ENCODE measurements at places on chromosomes 2 and 18.

DNA sequence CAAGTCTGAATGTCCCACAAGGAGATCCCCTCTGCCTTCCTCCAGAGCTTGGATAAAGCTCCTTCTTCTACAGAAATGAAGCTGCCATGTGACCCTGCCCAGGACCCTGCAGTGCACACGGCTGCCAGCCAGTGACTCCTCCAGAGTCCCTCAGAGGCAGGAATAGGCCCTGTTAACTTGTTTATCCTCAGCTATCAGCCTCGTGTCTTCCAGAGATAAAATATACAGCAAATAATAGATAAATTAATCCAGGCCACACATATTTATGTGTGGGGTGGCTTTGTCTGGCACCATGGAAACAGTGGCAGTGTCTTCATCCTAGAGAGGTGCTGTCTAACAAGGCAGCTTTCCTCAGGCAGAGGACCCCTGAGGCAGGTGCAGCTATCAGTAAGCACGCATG, 66.7 kb downstream of the TMEM18 start:
- DNase-seq: no peak

DNA sequence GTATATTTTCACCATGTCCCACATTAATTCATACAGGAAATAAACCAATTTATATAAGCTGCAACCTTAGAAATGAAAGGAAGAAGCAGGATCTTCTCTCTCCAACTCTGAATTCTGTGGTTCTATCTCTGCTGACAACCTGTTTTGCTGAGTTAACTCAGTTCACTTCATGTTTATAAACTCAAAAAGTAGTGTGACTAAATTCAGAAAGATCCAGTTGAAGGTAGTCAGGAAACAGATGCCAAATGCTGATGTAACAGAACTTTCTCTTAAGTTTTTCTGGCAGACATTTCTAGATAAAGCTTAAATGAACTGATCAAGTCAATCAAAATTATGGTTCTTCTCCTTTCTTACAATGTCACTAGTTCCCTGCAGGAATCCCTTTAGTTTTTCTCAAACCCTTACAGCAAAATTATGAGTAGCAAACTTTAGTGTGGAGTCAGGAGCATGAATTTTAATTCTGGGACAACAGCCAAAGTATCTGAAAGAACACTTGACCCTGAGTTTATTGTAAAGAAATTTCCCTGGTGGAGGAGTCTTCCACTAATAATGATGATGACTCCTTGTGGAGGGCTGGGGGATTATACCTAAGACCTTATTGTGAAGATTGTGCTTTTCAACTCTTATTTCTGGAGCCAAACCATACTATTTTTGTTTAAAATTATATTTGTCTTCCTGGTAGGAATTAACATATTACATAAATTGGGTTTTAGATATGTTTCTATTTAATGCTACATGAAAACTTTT, 216.9 kb downstream of the MYO3B start:
- DNase-seq: peak; percentile 17

- DNase-seq: no peak
These were observed 1.9 kb downstream of the SCYGR3 start for GRCh38 chr2:227612546-227613271.

DNA sequence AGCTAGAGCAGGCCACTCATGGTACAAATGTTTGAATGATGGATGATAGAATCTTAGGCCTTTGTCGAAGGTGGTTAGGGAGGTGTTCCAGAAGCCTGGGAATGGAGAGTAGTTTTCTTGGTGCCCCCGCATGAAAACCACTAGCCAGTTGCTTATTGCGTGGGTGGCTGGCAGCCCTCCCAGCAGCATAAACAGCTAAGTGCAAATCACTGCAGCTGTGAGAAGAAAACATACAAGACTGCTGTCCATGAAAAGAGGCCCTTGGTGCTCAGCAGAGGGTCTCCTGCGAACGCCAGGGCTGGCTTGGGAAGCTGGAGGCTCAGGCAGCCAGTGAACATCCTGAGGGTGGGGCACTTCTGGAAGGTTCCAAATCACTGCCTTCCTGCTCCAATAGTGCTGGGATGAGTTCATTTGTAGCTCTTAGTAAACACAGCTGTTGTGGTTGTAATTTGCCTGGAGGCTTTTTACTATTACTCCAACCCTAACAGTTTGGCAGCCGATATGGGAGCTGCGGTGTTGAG, 118.8 kb downstream of the MGAT5 start:
- DNase-seq: peak; percentile 87

DNA sequence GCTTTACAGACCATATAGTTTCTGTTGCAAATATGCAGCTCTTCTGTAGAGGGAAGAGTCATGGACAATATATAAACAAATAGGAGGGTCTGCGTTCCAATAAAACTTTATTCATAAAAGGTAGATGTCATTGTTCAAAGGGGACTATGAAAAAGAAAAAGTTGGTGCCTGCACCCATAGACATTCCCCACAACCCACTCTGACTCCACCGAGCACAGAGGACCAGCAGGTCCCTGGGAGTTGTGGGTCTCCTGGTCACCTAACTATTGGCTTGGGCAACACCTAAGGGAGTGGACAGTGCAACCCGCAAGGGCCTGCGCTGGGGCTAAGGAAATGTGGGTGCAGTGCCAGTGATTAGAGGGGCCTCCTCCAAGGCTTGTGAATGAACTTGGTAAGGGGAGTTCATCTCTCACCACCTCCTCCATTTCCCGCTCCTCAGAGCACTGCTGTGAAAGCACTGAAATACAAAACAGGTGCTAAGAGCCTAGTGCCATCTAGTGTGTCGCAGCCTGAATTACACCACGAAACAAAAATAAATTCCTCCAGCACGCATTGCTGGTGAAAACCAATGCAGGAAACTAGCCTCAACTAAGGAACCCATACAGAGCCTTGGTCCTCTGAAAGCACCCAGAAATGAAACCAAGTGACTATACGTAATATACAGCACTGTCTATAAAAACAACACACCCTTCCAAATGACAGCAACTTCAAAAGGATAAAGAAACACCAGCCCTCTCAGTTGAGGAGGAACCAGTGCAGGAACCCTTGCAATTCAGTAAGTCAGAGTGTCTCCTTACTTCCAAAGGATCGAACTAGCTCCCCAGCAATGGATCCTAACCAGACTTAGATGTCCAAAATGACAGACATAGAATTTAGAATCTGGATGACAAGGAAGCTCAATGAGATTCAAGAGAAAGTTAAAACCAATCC, 166.6 kb downstream of the RNF144A start:
- peak; percentile 69 for DNase-seq

GRCh38 chr2:156702541-156702940, 266.4 kb downstream of the GPD2 start:
- no peak for DNase-seq

- no peak for DNase-seq
These were observed 197.2 kb upstream of the PXDN start for GRCh38 chr2:1941556-1941955.

DNA sequence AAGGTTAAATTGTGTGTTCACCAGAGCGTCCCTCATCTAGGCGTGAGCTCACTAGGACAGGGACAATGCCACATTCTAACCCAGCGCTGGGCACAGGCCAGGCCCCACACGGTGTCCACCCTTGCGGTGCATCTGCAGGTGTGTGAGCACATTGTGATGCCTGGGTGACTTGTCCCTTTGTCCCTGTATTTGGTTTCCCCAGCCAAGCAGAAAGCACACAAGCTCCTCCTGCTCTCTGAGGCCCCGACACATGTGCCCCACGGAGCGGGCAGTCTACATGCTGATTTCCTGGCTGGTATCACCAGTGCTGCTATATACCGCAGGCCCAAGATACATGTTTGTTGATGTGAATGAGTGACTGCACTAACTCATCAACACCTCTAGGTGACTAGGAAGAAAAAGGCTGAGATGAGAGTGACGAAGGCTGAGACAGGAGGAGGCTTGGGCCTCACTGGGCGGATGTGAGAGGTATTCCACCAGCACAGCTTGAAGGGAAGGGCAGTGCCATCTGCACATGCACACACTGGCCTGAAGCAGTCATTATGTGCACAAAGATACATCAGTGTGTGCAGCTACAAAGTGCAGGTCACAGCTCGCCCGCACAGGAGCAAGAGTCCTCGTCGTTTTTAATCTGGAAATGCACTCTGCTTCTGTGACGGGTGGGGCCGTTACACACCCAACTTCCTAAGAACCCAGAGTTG, 205.9 kb downstream of the EIPR1 start:
- no peak for DNase-seq

GRCh38 chr2:214543386-214543955, 132.6 kb downstream of the VWC2L start:
- peak; percentile 67 for DNase-seq

- no peak for DNase-seq
These were observed 7.2 kb downstream of the RAB11FIP5 start for GRCh38 chr2:73105511-73105971.

DNA sequence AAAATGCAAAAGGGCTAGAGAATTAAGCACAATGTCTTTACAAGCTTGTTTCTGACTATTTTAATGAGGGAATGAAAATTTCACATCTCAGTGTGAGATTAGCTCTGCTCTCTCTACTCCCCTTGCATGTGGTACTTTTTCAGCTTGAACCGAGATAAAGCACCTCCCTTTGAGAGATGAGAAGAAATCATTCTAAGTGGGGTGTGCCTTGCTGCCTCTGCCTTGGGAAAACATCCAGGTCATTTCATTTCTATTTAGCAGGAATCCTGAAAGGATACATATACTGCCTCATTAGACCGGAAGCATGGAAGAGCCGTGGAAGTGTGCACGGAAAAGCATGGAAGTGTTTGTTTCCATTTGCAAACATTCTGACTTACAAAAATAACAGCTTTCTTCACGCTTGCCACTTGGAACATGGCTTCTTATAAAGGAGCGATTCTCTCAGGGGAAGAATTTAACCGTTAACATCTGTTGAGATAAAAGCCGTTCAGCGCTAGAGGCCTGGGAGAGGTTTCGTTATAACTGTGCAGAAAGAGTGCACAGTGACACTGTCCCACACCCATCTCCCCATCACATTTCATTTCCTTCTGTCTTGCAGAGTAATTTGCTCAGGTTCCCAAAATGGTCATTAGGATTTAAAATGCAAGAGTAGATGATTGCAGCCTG, 16.7 kb downstream of the NOSTRIN start:
- DNase-seq: no peak

DNA sequence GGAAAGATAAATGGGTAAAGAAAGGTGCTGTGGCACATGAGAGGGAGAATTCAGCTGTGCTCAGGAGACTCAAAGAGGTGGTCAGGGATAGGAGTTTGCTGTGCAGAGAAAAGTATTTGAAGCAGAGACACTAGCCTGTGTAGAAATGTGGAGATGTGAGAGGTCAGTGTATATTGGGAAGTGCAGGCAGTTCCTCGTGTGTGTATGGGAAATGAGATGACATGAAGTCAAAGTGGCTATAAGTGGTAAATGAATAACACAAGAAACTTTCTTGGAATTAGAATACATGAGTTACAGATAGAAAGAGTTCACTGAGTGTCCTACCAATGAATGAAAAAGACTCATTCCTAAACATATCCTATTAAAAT, 11.6 kb downstream of the MAP3K20 start:
- peak; percentile 28 for DNase-seq

All from iris pigment epithelial cell (primary cell).